NCI-H1092 (cell line): ENCODE measurements at places on chromosomes 12 and 14.

- DNase-seq, result no peak
Measured at GRCh38 chr12:38771871-38772270, 133.5 kb downstream of the CPNE8 start.

DNA sequence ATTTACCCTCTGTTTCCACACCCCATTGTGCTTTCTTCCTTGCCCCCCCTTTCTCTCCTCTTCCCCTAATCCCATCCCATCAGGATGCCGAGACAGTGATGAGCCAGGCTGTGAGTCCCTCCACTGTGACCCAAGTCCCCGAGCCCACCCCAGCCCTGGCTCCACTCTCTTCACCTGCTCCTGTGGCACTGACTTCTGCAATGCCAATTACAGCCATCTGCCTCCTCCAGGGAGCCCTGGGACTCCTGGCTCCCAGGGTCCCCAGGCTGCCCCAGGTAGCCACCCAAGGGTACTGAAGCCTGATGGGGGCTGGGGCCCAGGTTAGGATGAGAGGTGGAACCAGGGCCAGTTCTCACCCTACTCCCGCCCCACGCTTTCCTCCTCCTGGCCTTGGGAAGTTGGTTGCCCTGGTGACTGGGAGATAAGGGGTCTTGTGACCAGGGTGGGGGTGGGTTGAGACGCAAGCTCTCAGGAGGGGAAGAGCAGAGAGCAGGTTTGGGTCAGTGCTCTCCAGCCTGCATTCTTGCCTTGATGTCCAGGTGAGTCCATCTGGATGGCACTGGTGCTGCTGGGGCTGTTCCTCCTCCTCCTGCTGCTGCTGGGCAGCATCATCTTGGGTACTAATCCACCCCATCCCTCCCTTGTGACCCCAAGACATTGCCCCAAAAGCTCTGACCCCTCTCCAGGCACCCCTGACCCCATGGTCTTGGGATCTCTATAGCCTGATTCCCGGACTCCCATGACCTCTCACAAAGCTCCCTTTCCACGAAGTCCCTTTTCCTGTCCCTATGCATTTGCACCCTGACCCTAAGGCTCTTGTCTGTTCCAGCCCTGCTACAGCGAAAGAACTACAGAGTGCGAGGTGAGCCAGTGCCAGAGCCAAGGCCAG lies 1.2 kb downstream of the AMHR2 start:
- DNase-seq, result no peak

GRCh38 chr14:21255385-21256101 lies 13.7 kb downstream of the HNRNPC start:
- no peak for DNase-seq

- DNase-seq, result no peak
Measured at GRCh38 chr12:6830999-6831398, 2.8 kb downstream of the P3H3 start.

DNA sequence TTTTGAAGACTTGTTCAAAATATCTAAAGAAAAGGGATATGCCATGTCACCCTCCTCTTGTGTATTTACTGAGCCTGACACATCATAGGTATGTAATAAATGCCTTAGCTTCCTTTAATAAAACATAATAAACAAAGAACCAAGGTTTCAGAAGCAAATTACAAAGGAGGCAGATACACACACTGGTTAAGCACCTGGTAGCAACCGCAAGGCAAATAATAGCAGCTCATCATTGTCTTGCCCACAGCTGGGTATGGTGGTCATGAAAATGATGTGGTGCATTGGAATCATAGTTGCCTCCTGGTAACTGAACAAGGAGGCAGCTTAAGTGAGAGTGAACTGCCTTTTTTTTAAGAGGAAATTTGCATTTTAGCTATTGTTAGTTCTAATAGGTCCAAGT lies 39.0 kb downstream of the PAX9 start:
- no peak for DNase-seq

DNA sequence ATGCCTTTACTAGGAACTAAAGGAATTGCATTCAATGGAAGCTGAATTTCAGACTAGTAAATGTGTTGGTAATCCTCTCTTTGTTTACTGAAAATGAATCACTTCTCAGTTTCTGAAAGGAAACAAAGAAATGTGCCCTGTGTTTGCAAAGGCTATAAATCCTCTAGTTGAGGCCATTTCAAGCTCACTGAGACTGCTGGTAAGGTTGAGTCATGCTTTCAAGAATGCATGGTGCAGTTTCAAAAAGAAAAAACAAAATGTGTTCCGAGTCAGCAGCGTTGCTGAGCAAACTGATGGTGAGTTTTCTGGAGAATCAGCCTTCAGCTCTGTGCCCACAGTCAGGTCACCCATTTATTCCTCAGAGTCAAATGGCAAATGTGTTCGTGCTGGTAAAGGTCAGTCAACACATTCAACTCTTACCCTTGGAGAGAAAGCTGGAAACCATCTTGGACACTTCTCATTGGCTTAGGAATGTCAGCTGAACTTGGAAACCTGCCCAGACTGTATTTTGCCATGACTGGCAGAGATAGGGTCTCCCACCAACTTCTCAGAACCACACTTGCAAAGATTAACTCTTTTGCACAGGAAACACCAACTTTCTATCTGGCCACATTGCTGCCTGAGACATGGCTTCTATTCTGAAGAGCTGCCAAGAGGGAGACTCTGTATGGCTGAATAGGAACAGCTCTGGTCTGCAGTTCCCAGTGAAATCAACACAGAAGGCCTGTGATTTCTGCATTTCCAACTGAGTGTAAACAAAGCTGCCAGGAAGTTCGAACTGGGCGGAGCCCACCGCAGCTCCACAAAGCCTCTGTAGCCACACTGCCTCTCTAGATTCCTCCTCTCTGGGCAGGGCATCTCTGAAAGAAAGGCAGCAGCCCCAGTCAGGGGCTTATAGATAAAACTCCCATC lies 484.4 kb downstream of the ATP23 start:
- DNase-seq, result no peak

DNA sequence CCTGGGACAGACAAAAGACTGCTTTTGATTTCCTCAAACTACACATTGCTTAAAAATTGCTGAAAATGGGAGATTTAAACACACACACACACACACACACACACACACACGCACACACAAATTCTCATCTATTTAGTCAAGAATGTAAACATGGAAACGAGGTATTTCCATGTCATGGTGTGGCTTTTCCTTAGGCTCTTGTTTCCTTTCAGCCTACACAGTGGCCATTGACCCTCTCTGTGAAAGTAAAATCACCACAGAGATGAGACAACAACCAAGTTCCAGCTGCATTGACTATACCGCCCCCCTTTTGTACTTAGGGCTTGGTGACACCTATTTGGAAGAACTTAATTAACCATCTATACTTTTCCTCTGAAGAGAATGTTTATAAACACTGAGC lies 41.9 kb downstream of the TTC8 start:
- DNase-seq, result no peak

GRCh38 chr12:5963515-5963914 lies 18.5 kb upstream of the ANO2 start:
- DNase-seq, result no peak

DNA sequence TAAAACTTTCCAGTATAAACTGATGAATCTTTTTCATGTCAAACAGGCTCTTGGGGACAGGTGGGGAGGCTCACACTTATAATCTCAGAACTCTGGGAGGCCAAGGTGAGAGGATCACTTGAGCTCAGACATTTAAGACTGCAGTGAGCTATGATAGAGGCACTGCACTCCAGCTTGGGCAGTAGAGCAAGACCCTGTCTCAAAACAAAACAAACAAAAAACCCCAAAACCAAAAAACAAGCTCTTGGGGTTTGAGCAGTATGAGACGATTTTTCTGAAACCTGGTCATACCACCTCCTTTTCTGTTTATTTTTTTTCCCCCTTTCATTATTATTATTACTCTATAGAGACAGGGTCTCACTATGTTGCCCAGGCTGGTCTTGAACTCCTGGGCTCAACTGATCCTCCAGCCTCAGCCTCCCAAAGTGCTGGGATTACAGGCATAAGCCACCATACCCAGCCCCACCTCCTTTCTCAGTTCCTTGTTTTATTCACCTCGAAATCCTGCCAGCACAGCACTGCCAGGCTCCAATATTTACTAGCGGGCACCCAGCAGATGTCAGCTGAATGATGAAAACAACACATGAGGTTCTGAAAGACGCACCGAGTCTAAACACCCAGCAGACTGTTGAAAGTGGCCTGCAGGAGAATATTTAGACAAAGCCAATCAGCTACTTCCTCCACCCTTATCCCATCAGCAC lies 19.5 kb upstream of the CDK17 start:
- no peak for DNase-seq

DNA sequence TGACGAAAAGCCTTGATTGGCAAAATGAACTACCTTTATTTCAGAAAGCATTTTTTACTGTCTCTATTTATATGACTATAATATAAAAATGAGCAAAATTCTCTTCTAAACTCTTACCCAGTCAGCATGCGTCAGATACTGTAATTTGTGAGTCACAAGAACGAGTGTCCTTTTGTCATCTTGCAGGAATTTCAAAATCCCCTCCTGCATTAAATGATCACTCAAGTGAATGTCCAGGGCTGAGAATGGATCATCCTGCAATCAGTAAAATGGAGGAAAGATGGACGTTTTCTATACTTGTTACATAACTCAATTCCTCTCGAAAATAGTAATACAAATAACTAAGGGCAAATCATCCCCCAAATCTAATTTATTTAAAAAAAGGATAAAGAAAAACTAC lies 77.7 kb upstream of the KCNJ8 start:
- no peak for DNase-seq

- DNase-seq, result no peak
Measured at GRCh38 chr14:74952697-74953484, 2.5 kb downstream of the PGF start.

DNA sequence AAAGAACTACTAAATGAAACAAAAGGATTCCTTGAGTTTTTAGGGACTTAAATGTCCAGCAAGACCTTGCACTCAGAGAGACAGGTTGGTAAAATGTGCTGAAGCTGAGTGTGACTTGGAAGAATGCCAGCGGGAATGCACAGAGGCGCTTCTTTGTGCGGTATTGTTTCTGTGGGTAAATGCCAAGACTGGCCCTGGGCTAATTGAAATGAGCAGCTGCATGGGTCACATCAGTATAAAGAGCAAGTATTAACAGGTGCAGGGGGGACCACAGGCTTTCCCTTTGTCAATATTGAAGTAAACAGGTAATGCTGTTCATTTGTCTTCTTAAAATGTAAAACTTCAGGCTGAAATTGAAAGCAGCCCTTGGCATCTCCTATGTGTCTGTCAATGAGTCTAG lies 74.3 kb downstream of the LMO3 start:
- peak; percentile 92 for DNase-seq

DNA sequence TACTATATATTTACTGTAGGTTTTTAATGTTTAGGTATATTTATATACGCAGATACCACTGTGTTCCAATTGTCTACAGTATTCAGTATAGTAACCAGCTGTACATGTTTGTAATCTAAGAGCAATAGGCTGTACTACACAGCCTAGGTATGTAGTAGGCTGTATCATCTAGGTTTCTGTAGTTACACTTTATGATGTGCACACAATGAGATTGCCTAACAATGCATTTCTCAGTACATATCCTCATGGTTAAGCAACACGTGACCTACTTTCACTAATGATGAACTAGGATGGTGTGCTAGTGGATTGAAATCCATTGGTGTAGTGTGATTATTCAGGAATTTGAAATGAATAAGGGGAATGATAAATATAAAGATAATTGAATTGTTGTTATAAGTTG lies 77.7 kb downstream of the ETNK1 start:
- no peak for DNase-seq

- no peak for DNase-seq
Measured at GRCh38 chr12:94795520-94795919, 145.2 kb upstream of the TMCC3 start.

DNA sequence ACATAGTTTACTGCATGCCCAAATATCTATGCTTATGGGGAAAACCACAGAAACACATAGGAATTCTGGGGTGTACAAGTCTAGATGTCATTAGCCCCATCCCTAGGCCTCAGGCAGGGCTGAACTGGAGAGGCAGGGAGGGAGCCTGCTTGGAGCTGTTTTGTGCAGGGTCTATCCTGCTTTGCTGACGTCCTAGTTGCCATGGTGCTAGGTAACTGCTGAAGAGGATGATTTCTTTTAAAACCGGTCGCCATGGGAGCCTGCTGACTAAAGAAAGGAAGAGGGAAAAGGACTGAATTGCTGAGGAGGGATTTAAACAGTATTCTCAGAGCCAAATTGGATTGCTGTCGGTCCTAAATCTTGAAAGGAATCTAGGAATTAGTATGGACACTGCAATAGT lies 10.7 kb downstream of the GPR19 start:
- peak; percentile 75 for DNase-seq

GRCh38 chr12:12433203-12433731 lies 76.4 kb downstream of the BORCS5 start:
- no peak for DNase-seq

DNA sequence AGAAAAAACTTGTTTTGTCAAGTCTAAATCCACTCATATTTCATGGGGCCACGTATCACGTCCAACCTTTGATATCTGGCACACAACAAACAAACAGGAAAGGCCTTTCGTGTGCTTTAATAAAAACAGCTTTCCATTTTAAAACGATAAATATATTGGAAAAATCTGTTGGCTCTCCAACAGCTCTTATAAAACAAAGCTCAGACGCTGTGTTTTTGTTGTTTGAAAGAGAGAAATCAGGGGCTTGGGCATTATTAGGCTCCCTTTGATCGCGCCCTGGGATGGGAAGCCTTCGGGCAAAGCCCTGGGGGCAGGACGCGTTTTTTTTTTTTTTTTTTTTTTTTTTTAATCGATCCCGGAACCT lies 429 bp upstream of the PLEKHA5 start:
- DNase-seq, result peak; percentile 55

- DNase-seq, result no peak
Measured at GRCh38 chr14:42002141-42002540, 395.5 kb downstream of the LRFN5 start.

DNA sequence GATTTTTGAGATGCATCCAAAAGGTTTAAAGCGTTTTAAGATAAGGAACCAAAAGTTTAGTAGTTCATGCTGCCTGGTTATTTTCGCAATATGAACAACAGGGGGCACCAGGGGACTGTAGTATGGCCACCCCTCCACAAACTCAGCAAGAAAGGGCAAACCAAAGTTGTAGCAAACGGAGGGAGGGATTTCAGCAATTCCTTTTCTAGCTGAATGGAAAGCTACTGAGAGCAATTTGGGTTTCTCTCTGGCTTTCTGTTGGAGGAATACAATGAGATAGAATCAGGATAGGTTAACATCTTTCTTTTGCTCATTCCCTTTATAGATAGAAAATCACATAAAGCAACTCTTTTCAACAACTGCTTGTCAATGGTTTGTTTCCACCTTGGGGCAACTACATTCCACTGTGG lies 62.5 kb downstream of the DRAM1 start:
- no peak for DNase-seq

GRCh38 chr12:6627616-6628015 lies 8.1 kb downstream of the LPAR5 start:
- DNase-seq, result no peak

DNA sequence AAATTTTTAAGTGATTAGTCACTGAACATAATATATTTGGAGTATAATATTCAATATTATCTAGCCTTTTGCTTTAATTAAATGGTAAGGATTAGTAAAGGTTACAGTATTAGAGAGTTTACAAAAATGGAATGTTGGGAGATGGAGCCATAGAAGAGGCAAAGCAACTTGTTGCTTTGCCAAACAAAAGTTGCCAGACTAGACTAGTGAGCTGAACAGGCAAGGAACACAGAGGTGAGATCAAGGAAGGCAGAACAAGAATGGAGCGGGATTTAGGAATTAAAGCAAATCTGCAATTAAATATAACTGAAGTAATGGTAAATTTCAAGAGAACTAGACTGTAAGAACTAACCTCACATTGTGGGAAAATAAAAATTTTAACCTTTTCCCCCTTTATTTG lies 5.1 kb downstream of the ARF6 start:
- no peak for DNase-seq

- DNase-seq, result no peak
Measured at GRCh38 chr12:88865537-88865936, 285.3 kb upstream of the KITLG start.

GRCh38 chr12:114850661-114851275 lies 166.8 kb upstream of the TBX3 start:
- DNase-seq, result no peak
